A549 treated with CORT108297 at 1 μM for 4 hours (cell line): ENCODE measurements at places on chromosomes 16 and 17. TPM values are rescaled to one million over a fixed set of nuclear protein-coding genes. Genes with fewer than 3 reads are reported as not detected.

CLDN9 gene
- total RNA-seq, result 0.30 to 0.52 TPM (median 0.35 TPM) in 5 replicates

RTN4RL1 gene
- total RNA-seq, result 2.8 to 4.0 TPM (median 3.4 TPM) in 5 replicates

ARL5C gene
- not detected in 5 replicates for total RNA-seq

FOXF1 gene
- total RNA-seq, result not detected in 5 replicates

SLC26A11 gene
- total RNA-seq, result 12.2 to 18.4 TPM (median 15.9 TPM) in 5 replicates

CA5A gene
- not detected in 5 replicates for total RNA-seq

MT4 gene
- not detected in 5 replicates for total RNA-seq

GCSH gene
- 53.8 to 64.1 TPM (median 57.5 TPM) in 5 replicates for total RNA-seq

SKAP1 gene
- total RNA-seq, result 0.18 to 0.42 TPM (median 0.37 TPM) in 3 of 5 replicates, not detected in the others

OR3A2 gene
- total RNA-seq, result not detected in 5 replicates

ETV4 gene
- total RNA-seq, result 43.9 to 52.8 TPM (median 51.0 TPM) in 5 replicates

TEKT3 gene
- total RNA-seq, result 0.16 to 0.21 TPM in 2 of 5 replicates, not detected in the others

DNASE1L2 gene
- 0.77 to 1.8 TPM (median 1.6 TPM) in 5 replicates for total RNA-seq

KRTAP16-1 gene
- total RNA-seq, result not detected in 5 replicates

CD300LB gene
- total RNA-seq, result 0.03 to 0.14 TPM (median 0.09 TPM) in 4 of 5 replicates, not detected in the other

C16orf87 gene
- 6.0 to 8.8 TPM (median 7.0 TPM) in 5 replicates for total RNA-seq

RNF157 gene
- total RNA-seq, result 5.1 to 6.0 TPM (median 5.7 TPM) in 5 replicates

FBXO39 gene
- total RNA-seq, result not detected in 5 replicates

TMEM235 gene
- not detected in 5 replicates for total RNA-seq

TERB1 gene
- 0.06 to 0.07 TPM in 2 of 5 replicates, not detected in the others for total RNA-seq

AIPL1 gene
- not detected in 5 replicates for total RNA-seq

KCNH4 gene
- total RNA-seq, result 0.15 to 0.49 TPM (median 0.39 TPM) in 5 replicates

NCOR1 gene
- 62.1 to 91.9 TPM (median 69.1 TPM) in 5 replicates for total RNA-seq

CYB5B gene
- total RNA-seq, result 192 to 213 TPM (median 206 TPM) in 5 replicates

CDK12 gene
- total RNA-seq, result 31.4 to 38.5 TPM (median 36.8 TPM) in 5 replicates

MT1F gene
- total RNA-seq, result 11.8 to 21.5 TPM (median 13.0 TPM) in 5 replicates

SLC13A2 gene
- total RNA-seq, result 0.06 to 0.15 TPM (median 0.12 TPM) in 5 replicates
